ENCODE measurements at places on chromosomes 2 and 18.

GRCh38 chr2:8477552-8478470 lies 204.0 kb upstream of the ID2 start:
- DNase-seq, result no peak

DNA sequence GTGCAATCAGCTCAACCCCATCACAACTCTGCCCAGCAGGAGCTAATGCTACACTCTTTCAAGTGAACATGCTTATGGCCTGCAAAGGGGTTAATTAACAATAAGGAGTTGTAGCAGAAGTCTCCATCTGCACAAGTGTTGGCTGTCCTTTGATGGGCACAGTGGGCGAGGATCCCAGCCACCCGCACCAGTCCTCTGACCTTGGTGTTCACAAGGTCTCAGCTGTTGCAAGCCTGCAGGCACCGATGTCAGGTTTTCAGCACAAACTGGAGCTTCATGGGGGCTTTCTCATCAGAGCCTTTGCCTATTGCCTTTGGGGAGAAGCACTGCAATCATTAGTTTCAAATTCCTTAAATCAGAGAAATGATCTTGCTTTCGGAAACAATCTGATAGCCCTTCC lies 60.9 kb upstream of the TMEM178A start:
- DNase-seq, result no peak

GRCh38 chr18:27750014-27750413 lies 426.9 kb downstream of the CDH2 start:
- DNase-seq, result no peak

DNA sequence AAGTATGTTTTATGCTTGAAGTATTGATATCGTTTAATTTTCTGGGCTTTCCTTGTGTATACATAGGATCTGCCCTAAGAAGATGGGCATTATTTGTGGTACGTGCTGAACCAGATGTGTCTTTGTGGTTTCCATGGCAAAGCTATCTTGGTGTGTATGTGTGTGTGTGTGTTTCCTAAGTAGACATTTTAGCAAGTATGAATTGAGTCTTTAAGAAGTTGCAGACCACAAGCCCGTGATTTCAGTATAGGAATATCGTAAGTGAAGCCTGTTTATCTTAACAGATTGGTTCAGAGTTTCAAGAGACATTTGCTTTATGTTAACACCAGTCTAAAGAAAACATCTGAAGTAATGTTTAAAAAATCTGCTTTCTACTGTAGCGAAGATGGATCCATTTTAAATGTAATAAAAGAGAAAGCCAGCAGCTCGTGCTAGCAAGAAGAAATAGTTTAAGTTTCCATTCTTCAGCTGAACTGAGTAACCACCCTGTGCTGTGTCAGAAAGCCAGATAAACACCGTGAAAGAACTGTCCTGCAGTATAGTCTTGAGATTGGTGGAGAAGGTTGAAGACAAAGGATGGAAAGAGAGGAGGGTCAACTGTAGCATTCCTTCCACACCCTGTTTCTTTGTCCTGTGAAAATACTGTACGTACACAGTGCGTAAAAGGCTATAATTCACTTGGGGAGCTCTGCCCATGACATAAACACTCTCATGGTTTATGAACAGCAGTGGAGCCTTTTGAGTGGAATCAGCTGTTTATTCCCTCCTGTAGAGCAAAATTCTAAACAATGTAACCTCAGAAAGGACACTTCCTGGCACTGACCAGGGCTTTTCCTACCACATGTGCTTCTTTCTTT lies 91.9 kb upstream of the FOSL2 start:
- no peak for DNase-seq

DNA sequence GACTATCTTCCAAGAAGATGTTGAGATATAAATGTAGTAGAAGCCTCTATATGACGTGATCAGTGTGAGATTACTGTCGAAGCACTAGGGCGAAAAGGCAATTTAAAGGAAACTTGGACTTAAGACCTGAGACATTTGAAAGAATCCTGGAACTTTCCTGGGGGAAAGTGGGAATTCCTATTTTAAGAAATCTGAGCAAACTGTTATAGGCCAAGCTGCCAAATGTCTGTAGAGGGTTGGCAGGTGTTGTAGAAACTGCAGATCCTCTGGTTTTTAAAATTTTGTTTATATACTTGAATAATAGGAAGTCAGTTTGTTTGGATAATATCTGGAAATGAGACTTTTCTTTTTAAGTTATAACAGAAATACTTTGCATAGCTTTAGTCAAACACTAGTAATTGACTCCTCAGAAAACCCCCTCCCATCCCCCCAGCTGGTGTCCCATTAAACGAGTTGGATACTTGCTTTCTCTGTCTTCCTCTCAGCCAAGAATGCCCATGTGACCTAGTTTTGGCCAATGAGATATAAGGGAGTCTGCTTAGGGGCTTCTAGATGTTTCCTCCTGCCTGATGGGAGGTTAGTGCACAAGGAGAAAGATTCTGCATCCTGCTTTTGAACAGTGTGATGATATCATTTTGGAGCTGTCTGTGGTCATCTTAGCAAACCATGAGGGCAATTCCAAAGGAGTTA lies 61.2 kb downstream of the MOGAT1 start:
- no peak for DNase-seq

DNA sequence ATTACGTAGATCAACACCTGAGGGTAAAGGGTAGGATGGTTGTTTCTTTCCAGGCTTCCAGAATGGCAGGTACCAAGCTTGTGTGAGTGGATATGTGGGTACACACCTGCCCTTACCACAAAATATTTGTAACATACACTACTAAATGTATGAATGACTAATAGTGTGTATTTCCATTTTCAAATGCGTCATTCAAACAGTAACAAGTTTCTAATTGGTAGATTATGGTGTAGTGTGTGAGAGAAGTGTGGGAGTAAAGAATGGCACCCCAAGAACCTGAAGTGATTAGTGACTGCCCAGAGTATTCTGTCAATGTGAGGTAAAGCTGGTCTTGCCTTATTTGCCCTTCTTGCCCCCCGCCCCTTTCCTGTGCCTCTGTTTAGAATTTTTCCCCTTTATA lies 21.1 kb downstream of the AGPS start:
- DNase-seq, result no peak

DNA sequence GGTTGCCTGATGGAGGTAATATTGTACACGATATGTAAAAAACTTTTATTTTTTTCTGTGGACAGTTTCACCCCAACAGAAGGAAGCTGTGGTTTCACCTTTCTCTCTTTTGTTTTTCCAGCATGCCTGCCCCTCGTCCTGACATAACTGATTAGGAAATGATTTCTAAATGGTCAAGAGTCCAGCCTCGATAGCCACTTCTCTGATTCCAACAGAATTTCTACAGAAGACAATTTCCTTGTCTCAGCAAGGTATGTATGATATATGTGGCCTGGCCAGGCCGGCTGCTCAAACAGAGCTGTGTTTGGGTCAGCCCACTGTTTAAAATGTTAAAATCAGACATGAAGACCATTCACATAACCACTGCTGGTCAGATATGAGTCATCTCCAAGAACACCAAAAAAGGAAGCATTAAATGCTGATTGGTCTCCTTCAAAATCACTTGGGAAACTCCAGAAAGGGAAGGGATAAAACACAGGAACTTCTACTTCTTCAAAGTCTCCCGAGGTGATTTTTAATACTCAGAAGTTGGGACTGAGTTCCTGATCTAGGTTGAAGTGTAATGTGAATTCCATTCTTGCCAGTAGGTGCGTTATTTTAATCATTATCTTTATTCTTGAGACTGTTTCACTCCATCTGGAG lies 22.3 kb downstream of the ATP8B1 start:
- DNase-seq, result no peak

GRCh38 chr2:233094614-233095013 lies 34.5 kb downstream of the INPP5D start:
- no peak for DNase-seq

GRCh38 chr2:37837628-37838328 lies 87.3 kb upstream of the RMDN2 start:
- DNase-seq, result no peak

DNA sequence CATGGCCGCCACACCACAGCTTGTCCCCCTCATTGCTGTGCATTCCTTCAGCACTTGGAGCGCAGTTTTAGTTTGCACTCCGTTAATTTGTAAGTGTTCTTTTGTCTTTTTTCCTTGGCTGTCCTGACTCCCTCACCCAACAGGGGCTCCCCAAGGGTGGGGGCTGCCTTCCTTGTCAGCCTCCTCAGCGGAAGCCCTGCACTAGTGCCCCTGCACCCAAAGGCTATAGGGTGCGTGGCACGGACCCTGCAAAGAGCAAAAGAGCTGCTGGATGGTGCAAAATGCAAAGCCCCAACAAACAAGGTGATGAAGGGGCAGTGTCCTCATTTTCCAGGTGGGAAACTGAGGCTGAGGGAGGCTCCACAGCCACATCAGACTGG lies 46.8 kb downstream of the EMX1 start:
- DNase-seq, result no peak

DNA sequence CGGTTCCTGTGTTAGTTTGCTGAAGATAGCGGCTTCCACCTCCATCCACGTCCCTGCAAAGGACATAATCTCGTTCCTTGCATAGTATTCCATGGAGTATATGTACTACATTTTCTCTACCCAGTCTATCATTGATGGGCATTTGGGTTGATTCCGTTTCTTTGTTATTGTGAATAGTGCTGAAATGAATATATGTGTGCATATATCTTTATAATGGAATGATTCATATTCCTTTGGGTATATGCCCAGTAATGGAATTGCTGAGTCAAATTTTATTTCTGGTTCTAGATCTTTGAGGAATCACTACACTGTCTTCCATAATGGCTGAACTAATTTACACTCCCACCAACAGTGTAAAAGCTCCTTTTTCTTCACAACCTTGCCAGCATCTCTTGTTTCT lies 255.4 kb upstream of the CDH2 start:
- no peak for DNase-seq

DNA sequence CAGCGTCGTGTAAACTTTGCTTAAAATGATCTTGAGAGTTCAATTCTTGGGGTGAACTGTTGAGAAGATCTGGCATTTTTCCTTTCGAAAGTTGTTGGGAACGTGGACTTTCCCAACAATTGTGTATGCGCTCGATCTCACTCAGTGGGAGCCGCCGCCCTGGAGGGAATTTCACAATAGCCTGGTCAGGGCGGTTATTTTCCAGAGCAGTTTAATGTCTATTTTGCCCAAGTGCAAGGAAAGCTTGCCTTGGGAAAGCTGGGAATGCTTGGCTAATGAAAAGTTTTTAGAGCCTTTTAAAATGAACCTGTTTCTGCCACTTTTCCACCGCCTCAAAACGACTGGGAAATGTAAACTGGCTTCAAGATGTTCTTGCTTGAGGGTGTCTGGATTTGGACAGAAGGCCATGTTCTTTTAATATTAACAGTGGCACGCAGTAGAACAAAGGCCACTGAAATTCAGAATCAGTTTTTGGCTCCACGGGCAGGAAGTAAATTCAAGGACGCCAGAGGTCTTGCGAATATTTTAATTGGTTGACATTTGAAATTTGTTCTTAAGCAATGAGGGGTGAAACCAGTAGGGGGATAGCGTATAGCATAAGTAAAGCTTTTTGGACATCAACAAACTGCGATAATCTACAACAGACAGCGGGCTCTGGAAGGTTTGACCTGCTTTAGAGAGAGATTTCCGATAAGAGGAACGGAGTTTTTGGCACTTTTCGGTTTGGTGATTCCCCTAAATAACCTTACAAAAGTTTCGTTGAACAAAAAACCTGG lies 1.2 kb downstream of the CFLAR start:
- peak; percentile 55 for DNase-seq

DNA sequence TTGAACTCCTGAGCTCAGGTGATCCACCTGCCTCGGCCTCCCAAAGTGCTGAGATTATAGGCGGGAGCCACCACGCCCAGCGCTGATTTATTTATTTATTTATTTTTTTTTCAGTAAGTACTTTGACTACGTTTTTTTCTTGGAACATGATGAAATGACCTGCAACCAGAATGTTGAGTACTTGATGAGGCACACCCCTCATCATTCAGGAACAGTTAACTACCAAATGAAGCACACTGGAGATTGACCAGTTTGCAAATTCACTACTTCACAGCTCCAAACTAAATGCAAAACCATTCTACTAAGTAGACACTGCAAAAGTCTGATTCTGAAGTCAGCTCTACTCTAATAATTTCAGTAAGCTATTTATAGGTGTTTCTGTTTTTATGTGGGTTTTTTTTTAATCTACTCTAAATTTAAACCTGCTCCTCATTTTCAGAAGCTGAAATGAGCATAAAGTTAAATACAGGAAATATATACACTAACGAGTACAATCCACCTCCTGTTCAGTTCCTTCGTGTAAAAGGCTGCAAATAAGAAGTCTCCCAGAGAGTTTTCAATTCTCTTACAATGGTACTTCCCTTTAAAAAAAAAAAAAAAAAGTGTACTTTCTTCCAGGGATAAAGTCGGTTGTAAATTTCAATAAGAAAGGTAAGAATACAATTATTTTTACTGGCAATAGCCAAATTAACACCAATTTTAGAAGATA lies 1.4 kb downstream of the GFPT1 start:
- DNase-seq, result no peak

DNA sequence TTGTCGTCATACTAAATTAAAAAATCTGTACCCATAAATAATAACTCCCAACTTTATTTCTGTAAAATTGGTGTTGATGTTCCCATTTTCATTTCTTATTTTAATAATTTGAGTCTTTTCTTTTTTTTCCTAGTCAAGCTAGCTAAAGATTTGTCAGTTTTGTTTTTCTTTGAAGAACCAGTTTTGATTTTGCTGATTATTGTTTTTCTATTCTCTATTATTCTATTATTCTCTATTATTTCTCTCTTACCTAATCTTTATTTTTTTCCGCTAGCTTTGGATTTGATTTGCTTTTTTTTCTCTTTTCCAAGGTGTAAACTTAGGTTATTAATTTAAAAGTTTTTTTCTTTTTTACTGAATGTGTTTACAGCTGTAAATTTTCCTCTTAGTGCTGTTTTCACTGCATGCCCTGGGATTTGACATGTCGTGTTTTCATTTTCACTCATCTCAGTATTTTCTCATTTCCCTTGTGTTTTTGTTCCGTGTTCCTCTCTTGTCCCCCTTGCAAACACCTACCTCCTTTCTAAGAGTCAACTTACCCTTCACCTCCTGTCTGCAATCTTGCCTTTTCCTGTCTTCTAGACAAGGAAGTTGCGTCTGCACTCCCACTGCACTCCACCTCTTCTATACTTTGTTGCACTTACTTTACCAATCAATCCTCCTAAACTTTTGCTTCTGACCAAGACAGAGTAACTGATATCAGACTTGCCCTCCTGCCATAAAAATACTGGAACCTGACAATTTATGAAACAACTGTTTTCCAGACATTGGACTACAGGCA lies 18.8 kb downstream of the PSMG2 start:
- no peak for DNase-seq

DNA sequence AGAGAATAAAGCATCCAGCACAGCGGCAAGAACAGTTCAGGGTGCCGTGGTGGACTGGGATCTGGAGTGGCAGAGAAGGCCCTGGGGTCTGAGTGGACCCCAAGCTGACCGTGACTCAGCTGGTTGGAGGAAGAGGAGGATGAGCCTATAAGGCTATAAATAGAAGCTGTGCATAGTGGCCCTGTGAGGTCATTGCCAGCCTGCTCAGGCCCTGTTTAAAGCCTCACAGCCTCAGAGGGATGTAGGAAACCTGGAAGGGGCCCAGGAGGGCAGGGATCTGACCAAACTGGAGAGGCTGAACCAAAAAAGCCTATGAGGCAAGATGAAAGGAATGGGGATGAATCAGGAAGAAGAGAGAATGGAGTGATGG lies 11.3 kb upstream of the DES start:
- no peak for DNase-seq

GRCh38 chr18:1062588-1062987 lies 157.9 kb downstream of the ADCYAP1 start:
- DNase-seq, result no peak

All from hippocampal formation (tissue), 2 donors.